ENCODE measurements at places on chromosomes 13 and 19. TPM values are rescaled to one million over a fixed set of nuclear protein-coding genes. Genes with fewer than 3 reads are reported as not detected.

GRCh38 chr19:12969292-12969988 is at the start of gene DAND5:
TSS of gene DAND5 (plus strand) at chr19:12969576. CDS start at chr19:12969661, 85 bp downstream.
- DNase-seq = no peak

GRCh38 chr13:101383595-101383994 is 32.7 kb downstream of the NALCN start:
- DNase-seq = no peak

Gene CEACAM7
- not detected for polyA plus RNA-seq

DNA sequence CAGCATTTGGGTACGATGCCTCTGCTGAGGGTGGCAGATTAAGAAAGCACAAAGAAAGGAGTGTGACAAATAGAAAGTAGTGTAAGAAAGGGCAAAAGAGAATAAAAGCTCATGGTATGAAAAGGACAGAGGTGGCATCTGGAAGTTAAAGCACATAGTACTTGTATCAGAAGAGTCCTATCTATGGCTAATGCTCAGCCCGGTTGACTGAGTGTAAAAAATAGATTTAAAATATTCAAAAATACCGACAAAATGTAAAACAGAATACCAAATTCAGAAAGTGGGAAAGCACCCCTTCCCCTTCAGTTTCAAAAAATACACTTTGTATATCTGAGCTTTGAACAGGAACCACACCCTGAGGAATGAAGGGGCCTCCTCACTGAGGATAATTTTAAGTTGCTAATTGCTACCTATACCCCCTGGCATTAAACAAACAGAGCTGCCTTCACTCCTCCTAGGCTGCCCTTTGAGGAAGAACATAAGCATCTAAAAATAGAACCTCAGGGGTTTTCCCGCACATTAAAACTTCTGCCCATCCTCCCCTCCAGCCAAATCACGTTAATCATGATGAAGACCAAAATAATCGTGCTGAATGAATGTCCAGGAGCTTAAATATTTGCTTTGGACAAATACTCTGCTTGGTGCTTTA is 43.3 kb downstream of the DLEU7 start:
- DNase-seq = no peak

GRCh38 chr19:39277598-39277997 is 9.4 kb downstream of the IFNL2 start:
- DNase-seq = no peak

DNA sequence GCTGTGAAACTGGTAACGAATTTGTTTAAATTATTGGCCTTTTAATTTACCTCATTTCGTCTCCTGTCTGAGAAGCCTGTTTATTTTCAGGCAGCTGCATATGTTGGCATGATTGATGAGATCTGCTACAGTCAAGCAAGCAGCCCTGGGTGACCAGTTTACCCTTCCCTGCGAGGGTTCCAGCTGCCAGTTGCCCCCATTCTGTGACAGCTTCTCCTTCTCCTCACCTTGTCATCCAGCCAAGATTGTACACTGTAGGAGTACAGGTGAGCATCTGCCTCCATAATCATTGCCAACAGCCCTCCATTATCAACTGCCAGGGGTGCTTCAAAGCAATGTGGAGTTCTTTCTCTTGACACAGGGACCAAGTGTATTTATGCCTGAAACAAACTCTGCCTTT is 1979.9 kb upstream of the PRR20A start:
- DNase-seq = no peak

GRCh38 chr13:109693213-109693612 is 93.2 kb downstream of the IRS2 start:
- no peak for DNase-seq

Gene GARRE1
- 4.5 TPM for polyA plus RNA-seq

Gene SYT5
- 0.08 TPM for polyA plus RNA-seq
